ENCODE measurements at places on chromosomes 4 and X.

DNA sequence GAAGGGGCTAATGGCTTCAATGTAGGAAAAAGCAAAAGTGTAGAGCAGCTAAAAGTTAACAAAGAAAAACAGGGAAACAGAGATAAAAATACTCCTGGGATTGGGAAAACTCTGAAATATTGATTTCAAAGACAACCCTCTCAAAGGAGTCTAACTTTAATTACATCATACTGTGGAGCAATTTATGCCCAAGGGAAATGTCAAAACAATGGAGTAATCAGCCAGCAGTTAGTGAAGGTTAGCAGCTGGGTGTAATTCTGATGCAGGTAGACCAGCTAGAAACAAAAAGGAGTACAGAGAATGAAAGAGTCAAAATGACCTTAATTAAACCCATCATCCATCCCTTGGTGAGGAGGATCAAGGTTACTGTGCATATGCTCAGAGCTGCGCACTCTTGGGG lies 169.0 kb downstream of the ADAM29 start:
- no peak for DNase-seq

DNA sequence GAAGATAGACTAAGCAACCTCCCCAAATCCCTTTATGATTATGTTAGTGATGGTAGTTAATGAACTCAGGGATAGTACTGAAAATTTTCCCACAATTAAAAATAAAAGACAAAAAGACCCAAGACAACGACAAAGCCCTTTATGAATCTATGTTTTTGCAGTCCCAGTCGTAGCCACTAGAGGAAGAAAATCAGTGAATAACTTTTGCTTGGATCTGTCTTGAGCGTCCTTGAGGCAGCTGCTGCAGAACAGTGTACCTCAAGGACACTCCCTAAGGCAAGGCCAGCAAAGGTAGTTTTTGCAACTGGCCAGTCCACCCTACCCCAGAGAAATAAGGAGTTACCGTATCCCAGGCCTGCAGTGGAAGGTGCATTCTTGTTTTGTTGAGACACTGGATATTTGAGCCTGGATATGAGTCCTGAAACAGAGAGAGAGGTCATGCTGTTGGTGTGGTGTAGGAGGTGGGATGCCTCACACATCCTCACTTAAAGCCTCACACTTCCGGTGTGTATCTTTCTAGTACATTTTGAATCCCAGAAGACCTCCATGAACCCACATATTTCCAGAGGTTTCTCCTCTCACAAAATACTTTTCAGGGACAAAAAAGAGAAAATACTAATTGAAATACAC lies 8.7 kb upstream of the TIMM8A start:
- DNase-seq, result no peak

- DNase-seq, result no peak
Measured at GRCh38 chr4:120064887-120065286, 1.8 kb downstream of the MAD2L1 start.

GRCh38 chr4:186170966-186171365 lies 20.4 kb upstream of the CYP4V2 start:
- DNase-seq, result no peak

GRCh38 chrX:7088968-7089615 lies 58.4 kb upstream of the STS start:
- DNase-seq, result no peak

- no peak for DNase-seq
Measured at GRCh38 chr4:170581322-170581721, 491.6 kb upstream of the AADAT start.

GRCh38 chrX:104108955-104109354 lies 3.4 kb upstream of the ZCCHC18 start:
- no peak for DNase-seq

DNA sequence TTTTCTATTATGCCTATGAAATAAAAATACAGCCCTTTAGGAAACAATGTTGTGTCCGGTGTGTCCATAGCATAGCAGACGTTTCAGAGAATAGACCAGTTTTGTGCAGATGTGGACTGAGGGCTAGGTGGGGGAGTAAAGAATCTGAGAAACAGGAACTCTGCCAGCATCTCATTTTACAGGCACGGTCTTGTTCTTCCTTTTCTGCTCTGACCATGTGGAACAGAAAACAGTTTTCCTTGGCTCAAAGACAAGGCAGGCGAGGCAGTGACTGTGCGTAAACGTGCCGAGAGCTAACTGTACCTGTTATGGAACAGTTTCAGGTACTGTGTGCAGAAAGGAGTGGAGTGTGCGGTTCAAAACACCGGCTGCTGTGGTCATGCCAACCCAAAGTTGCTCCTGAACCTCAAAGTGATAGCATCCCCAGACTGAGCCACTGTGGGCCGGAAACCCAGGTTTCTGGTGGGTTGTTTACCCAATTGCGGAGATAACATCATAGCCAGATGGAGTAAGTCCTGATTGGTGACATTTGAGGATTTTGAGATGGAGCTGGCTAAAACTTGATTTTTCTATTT lies 20.2 kb downstream of the CNGA2 start:
- DNase-seq, result no peak

DNA sequence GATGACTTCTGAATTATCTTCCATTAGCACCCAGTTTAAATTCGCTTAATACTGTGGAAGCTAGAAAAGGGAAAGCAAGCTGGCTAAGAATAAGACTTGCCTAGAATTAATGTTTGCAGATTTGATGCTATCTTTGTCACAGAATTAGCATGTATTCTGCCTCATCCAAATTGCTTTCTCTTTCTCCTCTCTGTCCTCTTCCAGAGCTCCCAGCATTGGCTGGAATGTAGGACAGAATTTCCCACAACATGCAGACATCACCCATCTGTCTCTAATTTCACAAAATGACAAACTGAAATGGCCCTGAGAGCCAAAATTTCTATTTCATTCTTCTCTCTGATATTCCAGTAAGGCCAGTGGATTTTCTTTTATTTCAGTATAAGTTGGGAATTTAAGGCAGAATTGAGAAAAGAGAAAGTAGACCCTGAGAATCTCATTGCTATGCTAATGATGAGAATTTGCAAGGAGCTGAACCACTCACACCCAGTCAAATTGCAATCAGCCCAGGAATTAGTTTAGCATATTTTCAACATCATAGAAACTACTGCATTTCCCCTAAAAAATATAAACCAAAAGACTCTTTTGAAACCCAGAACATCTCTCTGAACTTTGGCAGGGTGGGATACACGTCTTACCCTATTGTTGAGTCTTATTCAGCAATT lies 188.8 kb downstream of the RCHY1 start:
- no peak for DNase-seq

Data from stimulated activated CD4-positive, alpha-beta T cell treated with anti-CD3 and anti-CD28 coated beads, Interleukin-1b, Interleukin-23, amount 100 ng/mL, for 1 hour (primary cell).